Putamen (tissue), 1 donor: ENCODE measurements at places on chromosomes 11 and 22.

GRCh38 chr11:22477312-22477711 lies 139.1 kb downstream of the SLC17A6 start:
- DNase-seq: no peak

DNA sequence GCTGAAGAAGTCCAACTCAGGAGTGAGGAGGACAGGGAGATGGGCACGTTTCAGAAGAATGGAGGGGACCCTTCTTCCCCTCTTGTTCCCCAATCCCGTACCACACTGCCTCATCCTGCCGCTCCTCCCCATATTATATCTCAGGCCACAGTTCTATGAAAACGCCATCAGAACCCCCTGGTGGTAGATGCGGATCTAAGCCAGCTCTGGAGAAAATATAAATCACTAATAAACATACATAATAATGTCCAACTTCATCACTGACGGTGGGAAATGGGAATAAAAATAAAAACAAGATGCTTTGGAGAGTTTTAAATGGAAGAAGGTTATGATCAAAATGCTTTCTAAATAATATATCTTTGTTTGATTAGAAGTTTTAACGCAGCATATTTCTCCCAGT lies 400.3 kb downstream of the CADM1 start:
- no peak for DNase-seq

DNA sequence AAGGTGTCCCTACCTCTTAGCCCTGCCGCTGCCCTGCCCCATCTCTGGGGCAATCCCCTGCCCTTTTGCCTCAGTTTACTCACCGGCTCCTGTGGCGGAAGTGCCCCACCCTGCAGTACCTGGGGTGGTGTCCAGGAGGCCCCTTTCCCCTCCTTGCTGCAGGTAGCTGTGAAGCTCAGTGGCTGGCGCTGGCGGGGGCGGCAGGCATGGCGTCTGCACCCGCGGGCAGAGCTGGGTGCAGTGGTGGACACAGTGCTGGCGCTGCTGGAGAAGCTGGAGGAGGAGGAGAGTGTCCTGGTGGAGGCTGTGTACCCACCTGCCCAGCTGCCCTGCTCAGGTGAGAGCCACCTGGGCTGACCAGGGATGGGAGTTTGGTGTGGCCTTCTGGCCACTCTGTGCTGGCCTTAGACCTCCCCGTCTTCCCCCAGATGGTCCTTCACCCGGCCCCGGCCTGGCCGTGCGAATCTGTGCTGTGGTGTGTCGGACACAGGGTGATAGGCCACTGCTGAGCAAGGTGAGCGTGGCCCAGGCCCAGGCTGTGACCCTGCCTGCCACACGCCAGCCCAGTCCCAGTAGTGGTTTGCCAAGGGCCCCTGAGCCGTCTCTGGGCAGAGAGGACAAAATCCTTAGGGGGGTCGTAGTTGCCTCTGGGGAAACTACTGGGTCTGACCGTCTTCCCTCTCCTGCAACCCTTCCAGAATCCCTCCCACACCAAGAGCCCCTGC lies 4.0 kb downstream of the CARNS1 start:
- DNase-seq: no peak

DNA sequence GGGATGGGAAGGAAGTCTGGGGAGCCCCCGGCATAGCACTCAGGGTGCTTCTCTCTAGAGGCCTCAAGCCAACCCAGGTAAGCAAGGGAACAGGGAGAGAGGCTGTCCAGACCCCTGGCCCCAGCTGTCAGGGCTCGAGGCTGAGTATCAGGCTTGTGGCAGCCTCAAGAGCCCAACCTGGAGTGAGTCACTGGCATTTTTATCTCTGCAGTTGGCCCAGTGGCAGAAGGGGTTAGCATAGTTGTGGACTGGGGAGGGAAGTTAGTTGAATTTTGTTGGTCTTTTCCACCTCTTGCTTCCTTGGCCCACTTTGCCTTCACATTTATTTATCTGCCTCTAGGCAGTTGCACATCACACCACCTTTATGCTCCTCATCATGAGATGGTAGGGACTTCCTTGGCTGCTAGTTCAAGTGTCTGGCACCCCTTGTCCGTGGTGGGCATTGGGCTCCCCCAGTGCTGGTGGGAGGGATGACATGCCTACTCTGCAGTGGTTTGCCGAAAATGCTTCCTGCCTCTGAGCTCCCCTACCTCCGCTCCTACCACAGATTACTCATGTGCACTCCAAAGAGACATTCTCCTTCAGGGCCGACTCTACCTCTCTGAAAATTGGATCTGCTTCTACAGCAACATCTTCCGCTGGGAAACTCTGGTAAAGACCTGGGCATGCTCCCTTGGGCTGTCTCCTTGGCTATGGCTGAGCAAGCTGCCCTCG lies 60.1 kb downstream of the SCN3B start:
- no peak for DNase-seq

DNA sequence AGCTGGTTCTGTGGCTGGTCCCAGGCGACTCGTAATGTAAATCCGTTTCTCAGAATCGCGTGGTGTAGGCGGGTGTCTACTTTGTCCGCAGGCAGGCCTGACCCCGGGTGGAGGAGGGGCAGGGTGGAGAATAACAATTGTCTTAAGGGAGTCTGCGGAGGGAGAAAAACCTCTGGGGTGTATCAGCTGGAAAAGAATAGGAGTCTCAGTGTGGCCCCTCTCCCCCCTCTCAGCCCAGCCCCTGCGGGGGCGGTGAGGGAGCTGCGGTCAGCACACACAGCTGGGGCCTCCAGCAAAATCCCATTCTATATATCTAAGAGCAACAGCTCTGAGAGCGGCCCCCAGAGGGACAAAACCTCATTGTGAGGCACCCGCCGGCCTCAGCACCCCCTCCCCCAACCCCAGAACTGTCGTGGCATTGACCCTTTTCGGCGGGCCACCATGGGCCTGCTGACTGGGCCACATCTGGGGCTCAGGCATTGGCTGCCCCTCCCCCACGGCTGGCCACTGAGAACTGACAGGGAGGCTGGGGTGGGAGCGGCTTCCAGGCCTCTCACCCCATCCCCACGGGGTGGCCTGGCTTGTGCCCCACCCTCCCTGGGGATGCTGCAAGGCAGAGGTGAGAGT lies 2.7 kb upstream of the MYRF start:
- DNase-seq: peak; percentile 97

- DNase-seq: no peak
Observed at GRCh38 chr11:131662993-131663392, 292.6 kb downstream of the NTM start.

GRCh38 chr11:130882138-130882551 lies 34.1 kb downstream of the SNX19 start:
- DNase-seq: no peak

DNA sequence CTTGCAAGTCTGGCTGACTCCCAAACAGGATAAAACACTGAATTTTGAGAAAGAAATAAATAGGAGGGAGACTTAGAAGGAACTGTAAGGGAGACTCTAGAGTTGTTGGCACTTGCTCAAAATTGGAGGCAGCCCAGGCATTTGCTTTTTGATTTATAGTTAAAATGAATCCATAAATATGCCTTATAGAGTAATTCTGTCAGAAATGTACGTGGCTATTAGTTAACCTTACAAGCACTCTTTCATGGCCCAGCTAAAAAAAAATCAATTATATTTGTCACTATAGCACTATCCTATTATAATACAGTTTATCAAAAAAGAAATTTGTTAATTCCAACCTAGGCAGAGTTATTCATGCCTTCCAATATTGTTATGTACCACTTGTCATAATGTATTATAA lies 1000.0 kb upstream of the CHORDC1 start:
- DNase-seq: no peak

DNA sequence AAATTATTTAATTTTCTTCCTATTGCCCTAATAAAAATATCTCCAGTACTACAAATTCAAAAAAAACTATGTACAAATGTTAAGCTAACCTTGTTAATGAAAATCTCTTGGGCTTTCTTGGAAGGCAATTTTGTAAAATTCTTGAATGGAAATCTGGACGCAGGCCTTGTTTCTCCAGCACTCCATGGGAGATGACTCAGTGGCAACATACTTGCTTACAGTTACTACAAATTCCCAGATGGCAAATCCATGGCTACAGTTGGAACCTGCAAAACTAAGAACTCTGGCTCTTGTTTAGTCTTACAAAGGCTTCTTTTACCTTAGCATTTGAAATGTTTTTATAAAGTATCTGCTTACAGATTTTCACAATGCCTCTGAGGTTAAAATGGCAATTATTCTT lies 725.2 kb downstream of the DLG2 start:
- no peak for DNase-seq

DNA sequence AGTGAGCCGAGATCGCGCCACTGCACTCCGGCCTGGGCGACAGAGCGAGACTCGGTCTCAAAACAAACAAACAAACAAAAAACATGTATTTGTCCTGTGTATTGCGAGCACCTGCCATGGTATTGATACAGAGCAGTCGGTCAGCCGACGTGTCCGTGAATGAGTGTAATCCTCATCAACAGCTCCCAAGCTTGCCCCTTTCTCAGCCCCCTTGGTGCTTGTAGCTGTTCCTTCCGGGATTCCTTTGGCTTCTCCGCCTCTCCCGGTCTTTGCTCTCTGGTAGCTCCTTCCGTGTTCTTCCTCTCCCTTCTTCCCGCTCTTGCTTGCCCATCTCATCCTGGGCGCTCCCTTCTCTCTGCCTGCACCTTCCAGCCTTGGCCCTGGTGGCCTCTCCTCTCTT lies 10.9 kb downstream of the ZNF74 start:
- DNase-seq: no peak

DNA sequence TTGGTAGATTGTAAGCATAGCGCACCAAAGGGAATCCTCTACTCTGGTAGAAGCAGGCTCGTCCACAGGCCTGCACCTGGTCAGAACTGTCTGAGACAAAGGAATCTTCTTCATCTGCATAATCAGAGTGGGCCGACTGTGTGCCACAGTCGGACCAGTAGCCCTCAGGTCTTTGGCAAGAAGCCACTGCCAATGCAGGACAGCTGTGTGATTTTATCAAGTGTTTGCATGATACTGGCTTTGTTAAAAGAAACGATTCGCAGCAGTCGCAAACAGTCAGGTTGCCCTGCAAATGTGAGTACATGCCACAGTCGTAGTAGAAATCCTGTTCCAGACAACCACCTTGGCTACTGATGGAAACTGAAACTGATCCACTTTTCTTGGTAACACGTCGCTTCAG lies 4.9 kb upstream of the CCDC34 start:
- DNase-seq: no peak

DNA sequence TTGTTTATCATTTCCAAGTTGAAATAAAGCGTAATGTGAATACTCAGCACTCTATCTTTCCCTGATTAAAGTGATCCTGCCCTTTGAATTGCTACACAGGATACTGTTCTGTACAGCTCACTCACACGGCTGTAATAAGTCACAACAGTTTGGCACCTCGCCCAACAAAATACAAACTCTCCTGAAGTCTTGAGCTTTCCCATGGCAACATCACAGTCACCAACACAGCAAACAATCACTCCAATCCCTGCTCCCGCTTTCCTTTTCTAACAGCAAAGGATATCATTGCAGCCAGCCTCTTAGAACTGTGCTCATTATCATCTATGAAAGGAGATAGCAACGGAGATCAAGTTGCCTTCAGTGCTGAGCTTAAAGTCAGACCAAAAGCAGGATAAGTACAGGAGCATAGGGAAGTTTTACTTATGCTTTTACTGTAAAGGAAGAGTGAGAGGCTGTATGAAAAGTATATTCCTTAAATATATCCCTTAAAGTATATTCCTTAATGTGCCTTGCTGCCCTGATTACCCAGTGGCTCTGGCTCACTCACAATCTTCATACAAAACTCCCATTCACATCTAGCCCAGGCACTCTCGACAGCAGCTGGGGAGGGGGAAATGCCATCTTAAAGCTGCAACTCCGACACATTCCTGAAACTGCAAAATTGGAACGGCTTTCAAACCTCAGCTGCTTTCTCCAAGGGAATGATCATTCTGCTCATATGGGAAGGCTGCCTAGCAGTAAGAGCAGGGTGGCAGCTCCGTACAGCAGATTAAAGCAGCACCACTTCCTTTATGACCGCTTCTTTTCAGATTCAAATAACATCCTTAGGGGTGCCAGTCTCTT lies 35.8 kb downstream of the MAML2 start:
- DNase-seq: peak; percentile 43

DNA sequence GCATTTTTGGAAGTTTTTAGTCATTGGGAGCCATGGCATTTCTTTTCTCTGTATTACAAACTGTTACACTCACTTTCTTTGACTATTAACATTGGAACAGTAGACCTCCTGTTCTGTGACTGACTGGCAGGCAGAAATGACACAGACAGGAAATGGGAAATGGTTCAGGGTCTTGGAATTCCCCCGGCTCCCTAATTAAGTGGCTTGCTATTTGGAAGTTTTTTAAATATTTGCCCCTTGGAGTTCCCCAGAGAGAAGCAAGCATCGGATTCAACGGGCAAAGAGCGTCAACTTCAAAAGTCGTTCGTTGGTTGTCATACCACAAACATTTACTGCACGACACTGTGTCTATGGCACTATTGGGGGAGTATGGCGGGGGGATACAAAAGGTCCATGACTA lies 1.1 kb upstream of the BIRC2 start:
- peak; percentile 3 for DNase-seq

DNA sequence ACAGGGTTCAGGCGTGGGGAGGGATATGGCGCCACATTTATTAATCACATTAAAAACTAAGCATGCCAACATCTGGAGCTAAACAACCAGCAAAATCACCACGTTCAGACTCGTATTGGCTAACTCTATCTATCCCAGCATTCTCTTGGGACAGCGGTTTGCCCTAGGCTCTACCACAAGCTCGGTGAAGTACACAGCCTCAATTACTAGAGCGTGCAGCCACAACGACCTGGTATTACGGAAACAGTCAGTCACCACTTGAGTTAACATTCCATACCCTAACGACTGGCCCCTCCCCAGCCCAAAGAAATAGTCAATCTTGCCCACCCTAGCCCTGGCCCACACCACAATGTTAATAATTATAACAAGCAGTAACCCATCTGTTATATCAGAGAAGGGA lies 32.1 kb downstream of the APOL5 start:
- no peak for DNase-seq

DNA sequence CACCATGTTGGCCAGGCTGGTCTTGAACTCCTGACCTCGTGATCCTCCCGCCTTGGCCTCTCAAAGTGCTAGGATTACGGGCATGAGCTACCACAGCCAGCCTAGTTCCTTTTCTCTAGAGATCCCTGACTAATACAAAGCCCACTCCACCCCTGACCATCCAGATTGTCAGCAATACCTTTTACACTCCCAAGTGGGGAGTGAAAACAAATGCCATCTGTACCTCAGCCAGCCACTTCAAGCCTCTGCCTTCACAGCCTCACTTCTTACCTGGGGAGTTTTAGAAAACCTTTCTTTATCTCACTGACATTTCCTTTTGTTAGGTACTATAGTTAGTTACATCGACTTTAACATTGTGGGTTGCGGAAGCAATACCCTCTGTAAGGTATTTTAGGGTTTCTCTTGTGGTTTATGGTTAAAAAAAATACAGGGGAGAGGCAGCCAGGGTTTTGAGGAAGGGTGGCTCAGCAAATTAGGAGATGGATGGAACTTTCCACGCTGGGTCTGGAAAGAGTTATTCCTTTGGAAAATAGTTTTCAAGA lies 8.9 kb downstream of the TOM1 start:
- no peak for DNase-seq
